GM23338 (cell line): ENCODE measurements at places on chromosomes 7 and 10.

DNA sequence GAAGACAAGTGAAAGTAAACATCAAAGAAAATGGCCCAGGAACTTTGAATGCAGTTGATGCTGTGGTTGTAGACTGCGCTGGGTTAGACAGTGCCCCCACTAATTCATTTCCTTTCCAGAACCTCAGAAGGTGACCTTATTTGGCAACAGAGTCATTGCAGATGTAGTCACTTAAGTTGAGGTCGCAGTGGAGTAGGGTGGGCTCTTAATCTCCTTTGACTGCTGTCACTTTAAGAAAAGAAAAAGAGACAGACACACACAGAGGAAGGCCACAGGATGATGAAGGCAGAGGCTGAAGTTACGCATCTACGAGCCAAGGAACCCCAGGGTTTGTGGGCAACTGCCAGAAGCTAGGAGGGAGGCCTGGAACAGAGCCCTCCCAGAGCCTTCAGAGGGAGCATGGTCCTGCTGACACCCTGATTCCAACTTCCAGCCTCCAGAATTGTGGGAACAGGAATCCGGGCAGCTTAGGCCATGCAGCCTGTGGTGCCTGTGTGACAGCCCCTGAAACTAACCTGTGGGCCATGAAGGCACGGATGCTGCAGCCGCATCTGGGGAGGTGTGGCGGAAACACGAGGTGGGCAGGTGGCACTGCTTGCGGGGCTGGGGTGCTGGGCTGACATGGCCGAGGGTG lies 107.6 kb downstream of the PRKAG2 start:
- no peak for DNase-seq

GRCh38 chr7:45601094-45601493 lies 26.9 kb downstream of the ADCY1 start:
- no peak for DNase-seq

GRCh38 chr7:81488210-81488609 lies 281.6 kb downstream of the HGF start:
- DNase-seq: no peak

DNA sequence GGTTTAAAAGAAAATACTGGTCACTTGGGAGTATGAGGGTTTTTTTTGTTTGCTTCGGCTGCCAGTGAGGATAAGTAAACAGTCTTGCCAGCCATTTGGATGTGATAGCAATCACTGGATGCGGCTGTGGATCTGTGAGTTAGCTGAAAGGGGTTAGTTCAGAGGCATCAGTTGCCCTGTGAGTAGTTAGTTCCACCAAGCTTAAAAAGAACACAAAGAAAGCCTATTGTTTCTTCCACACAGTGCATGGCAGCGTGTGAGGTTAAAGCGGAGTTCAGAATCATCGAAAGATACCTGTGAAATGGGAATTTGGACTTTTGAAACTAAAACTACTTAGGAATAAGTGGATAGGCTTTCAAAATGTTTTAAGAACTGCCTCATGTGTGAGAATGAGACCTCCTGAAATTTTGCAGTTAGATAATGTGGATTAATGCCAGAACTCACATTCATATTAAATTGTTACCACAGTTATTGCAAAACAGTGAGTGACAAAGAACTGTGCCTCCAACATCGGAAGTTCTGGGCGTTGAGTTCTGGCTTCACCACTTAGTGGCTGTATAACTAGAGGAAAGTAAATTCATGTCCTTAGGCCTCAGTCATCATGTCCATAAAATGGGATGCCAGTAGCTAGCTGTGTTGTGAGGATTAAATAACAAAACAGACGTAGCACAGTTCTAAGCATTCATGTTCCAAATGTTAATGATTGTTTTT lies 31.3 kb downstream of the KIAA1217 start:
- no peak for DNase-seq

- no peak for DNase-seq
Observed at GRCh38 chr7:31058688-31059087, 6.6 kb downstream of the ADCYAP1R1 start.

DNA sequence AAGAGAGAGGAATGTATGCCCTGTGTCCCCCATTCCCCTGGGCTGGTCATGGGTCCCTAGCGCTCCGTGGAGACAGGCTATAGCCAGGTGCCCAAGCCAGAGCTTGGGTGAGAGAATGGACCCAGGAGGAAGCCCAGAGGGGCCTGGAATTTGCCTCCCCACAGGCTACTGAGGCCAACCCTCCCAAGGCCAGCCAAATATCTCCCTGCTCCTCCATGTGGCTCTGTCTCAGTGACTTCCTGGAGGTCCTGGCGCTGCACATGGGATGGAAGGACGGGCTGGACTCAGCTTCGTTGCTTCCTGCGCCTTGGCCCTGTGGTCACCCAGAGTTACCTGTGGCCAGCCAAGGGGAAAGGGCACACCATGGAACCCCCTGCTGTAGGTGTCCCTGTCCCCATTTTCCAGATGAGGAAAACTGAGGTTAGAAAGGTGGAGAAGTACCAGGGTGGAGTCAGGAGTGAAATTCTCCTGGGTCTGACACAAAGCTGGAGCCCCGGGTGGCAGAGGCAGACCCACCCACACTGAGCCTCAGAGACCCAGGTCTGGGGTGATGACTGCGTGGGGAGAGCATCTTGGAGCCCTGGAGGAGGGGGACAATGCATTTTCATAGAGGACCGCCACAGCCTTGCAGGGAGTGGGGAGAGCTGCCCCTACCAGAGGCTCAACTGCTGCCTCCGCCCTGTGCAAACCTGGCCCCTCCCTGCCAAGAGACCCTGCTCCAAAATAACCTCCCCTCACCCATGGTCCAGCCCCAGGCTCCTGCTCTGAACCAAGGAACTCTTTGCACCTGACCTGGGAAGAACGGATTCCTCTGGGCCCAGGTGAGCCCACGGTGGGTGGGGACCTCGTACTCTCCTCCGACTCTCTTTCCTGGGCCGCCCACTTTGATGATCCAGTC lies 42.6 kb downstream of the TMEM270 start:
- no peak for DNase-seq

DNA sequence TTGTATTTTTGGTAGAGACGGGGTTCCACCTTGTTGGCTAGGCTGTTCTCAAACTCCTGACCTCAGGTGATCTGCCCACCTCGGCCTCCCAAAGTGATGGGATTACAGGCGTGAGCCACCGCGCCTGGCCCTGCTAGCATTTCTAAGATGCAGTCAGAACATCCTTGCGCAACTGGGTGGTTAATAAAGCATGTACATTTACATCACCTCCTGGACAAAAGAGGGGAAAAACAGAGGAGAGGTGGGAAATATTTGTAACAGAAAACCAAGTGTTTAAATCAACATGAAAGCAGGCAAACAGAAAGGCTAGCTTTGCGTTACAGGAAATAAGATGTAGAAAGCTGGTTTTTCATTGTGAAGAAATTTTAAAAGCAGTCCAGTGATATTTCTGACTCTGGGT lies 220.9 kb upstream of the KMT2E start:
- DNase-seq: no peak

DNA sequence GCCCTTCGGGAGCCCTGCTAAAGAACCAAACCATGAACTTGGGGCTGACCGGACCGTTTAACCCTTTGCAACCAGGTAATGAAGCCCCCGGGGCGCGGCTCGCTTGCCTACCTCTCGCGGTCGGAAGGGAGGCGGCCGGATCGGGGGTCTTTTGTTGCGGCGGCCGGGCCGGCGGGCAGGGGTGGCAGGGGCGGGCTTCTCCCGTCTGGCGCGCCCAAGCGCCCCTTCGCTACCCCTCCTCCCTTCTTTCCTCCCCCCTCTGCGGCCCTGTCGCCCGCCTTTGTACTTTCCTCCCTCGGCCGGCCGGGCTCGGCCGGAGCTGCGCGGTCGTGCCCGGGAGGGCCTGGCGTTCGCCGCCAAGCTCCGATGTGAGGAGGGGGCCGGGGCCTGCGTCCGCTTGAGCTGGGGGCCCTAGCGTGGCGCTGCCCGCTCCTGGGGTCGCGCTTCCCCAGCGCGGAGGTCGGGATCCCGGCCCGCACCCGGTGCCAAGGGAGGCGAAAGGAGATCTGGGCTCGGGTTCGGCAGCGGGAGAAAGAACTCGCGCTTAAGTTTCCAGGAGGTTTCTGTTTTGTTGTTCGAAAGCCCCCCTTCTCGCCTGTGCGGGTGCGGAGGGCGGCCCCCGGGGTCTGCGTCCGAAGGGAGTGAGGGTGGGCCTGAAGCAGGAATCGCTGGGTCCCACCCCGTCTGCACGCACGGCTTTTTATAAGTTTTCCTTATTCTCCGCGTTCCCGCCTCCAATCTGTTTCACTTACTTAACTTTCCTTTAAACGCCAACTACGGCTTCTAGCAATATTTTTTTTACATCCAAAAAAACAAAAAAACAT lies 436.8 kb upstream of the GALNT17 start:
- DNase-seq: peak; percentile 48

- DNase-seq: no peak
Observed at GRCh38 chr7:103580031-103580430, 134.0 kb upstream of the SLC26A5 start.

GRCh38 chr7:18663321-18663720 lies 167.8 kb downstream of the HDAC9 start:
- no peak for DNase-seq

- DNase-seq: no peak
Observed at GRCh38 chr7:26930201-26930600, 65.8 kb upstream of the SKAP2 start.

- DNase-seq: no peak
Observed at GRCh38 chr10:24541239-24541753, 182.4 kb downstream of the ARHGAP21 start.

GRCh38 chr10:80670774-80671173 lies 133.1 kb downstream of the SH2D4B start:
- DNase-seq: no peak

- no peak for DNase-seq
Observed at GRCh38 chr10:59037506-59037905, 138.9 kb upstream of the PHYHIPL start.

- no peak for DNase-seq
Observed at GRCh38 chr10:31618541-31619291, 299.7 kb downstream of the ZEB1 start.

DNA sequence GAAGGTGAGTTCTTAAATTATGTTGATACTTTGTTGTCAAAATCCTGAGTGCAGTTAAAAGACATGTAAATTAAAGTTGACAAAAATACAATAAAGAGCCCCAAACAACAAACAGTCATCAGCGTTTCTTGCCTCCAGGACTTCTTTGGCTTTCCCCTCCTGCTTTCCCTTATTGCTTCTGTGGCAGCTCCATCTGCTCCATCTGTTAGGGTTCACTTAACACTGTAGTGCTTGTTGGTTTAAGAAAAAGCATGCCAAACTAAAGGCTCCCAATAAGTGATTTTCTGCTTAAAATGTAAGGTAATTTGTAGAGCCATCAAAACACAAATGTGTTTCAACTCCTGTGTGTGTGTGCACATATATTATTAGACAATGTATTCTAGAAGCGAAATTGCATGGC lies 254.3 kb upstream of the GNAI1 start:
- DNase-seq: no peak

- DNase-seq: no peak
Observed at GRCh38 chr10:52318136-52318701, 4.1 kb downstream of the DKK1 start.

GRCh38 chr7:149748076-149748874 lies 25.1 kb downstream of the ZNF467 start:
- DNase-seq: peak; percentile 88

DNA sequence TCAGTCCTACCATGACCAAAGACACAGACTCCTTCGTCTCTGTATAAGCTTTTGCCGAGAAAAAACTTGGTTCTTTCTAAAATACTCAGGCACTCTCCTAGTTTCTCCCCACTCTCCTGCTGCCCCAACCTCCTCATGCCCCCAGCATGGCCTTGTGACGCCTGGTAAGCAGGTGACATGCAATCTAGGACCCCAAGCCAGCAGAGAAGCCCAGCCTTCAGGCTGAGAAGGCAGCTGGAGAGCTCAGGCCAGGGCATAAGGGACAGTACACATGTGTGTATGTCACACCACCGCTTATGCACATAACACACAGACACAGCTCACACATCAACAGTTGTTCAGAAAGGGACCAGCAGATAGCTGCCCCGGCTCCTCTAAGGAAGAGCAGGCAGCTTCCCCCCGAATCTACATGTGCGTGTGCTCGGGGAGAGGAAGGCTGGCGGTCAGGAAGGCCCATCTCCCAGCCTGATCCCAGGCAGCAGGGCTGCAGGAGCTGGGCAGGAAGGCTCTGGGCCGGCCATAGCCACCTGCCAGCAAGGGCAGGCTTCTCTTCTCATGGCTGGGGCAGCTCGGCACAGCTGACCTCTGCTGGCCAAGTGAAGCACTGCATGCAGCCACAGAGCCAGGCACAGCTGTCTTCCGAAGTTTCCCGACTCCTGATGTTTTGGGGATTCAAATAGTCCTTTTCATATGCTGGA lies 8.5 kb downstream of the DDX56 start:
- DNase-seq: peak; percentile 76

DNA sequence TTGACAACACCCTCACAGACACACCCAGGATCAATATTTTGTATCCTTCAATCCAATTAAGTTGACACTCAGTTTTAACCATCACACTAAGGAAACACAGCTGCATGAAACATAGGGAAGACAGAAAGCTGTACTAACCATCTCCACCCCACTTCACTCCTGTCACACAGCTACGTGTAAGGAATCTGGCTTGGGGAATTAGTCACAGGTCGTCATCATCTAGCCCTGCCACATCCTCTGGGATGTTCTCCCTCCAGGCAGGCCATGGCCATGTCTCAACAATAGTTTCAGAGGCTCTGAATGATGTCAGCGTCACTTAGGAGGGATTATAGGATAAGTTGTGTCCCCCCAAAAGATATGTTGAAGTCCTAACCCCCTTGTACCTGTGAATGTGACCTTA lies 10.8 kb upstream of the SEMA3C start:
- DNase-seq: no peak

- DNase-seq: no peak
Observed at GRCh38 chr7:128793181-128793547, 1.4 kb downstream of the CCDC136 start.

GRCh38 chr7:13041368-13041988 lies 354.0 kb downstream of the ARL4A start:
- no peak for DNase-seq

DNA sequence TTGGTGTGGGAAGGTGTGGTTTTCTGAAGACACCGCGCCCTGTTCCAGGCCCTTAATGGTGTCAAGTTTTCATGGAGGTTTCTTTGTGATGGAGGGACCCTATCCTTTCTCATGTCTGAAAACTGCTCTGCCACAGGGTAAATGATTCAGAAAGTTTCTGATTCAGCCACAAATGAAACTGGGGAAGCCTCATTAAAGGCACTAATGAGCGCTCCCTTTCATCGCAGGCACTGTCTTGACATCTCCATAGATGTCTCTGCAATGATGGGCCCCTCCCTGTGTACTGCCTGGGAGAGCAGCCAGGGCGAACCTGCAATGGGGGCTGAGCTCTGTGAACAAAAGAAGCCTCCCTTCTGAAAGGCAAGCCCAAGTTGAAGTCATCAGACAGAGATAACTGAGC lies 355.3 kb downstream of the PRPF18 start:
- DNase-seq: no peak

DNA sequence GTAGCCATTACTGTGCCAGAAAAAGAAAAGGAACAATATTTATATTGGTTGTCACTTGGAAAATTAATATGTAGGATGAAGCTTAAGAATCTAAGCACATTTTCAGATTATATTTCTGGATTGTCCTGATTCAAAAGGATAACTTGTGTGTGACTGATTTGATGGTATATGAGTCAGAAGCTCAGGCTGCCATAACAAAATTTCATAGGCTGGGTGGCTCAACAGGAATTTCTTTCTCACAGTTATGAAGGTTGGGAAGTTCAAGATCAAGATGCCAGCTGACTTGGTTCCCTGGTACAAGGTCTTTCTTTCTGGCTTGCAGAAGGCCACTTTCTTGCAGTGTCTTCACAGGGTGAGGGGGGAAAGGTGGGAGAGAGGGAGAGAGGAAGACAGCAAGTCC lies 108.5 kb downstream of the ST7 start:
- no peak for DNase-seq

- DNase-seq: no peak
Observed at GRCh38 chr7:66627151-66627681, 1.5 kb upstream of the KCTD7 start.
